ENCODE measurements at places on chromosomes 7 and 10. TPM values are rescaled to one million over a fixed set of nuclear protein-coding genes. Genes with fewer than 3 reads are reported as not detected.

DNA sequence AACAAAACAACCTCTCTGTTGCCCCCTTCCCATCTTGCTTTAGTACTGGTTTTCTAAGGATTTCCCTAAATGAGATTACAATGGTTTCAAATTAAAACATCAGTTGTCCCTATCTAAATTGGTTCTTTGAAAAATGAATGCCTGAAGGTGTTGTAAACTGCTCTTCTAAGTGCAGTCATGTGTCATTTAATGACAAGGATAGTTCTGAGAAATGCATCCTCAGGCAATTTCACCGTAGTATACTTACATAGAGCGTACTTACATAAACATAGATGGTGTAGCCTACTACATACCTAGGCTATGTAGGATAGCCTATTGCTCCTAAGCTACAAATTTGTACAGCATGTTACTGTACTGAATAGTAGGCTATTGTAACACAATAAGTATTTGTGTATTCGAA is 278.1 kb downstream of the MAGI2 start:
- H3K4me1 ChIP-seq: no peaks in the 10 kb centered on the region
- no peaks in the 10 kb centered on the region for H3K27me3 ChIP-seq
- H3K27ac ChIP-seq: no peak overlapping the region
- H3K36me3 ChIP-seq: no peaks in the 10 kb centered on the region
- H3K4me3 ChIP-seq: no peak overlapping the region

DNA sequence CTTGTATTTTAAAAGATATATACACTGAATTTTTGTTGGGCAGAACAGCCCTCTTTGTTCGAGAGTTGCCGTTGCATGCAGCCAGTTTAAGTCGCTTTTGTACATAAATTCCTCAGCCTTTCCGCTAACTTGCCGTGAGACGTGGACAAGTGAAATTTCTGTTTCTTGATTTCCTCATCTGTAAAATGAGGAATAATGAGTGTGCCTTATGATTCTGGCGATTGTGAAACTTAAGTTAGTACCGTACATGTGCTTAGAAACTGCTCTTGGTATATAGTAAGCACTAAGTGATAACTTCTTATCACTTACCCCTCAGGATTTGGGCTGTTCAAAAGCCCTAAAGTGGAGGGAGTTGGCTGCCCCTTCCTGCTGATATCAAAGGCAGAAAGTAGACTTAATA is 1.4 kb downstream of the CCNJ start:
- H3K27me3 ChIP-seq: no peaks in the 10 kb centered on the region
- H3K36me3 ChIP-seq: peaks cover 31% of the 10 kb centered on the region
- peak overlapping the region; percentile 90 for H3K27ac ChIP-seq
- H3K4me1 ChIP-seq: peaks cover 45% of the 10 kb centered on the region
- DNase-seq: no peak
- H3K4me3 ChIP-seq: peak overlapping the region; percentile 96

DNA sequence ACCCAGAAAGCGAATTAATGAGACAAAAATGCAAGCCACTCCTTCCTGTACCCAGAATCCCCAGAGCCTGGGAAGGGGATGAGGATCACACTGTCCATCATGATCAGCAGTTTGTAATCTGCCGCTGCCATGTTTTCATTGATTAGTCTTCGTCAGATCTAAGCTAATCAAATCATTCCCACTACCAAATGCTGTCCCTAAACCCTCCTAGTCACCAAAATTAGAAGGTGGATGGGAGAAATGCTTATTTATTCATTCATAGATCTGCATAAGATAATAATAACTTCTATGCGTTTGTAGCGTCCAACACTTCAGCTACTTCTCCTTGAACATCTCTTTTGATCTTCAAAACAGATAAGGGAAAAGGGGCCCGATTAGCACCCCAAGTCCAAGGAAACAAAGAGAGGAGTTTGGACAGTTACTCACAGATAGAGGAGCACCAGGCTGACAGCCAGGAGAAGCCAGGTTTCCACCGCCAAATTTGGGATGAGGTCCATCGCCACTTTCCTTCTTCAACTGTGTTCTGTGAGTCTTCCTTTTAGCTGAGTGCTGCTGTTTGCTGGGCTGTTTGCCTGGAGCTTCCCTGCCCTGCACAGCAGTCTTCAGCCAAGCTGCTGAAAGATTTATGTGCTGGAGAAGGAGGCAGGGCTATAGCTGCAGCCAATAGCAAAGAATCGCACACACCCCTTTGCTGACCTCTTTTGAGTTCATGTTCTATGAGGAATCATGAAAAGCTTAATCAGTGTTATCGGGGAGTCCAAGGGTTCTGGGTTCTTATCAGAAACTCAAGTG is at the start of gene CYP3A5:
CYP3A5 (minus strand) TSS at position 597 of the 792 bp plus-strand sequence; CDS start at position 497, 100 bp downstream.
- H3K27me3 ChIP-seq: no peaks in the 10 kb centered on the region
- no peak within 1 kb of the TSS for H3K27ac ChIP-seq
- peaks cover 5% of the 10 kb centered on the region for H3K36me3 ChIP-seq

DNA sequence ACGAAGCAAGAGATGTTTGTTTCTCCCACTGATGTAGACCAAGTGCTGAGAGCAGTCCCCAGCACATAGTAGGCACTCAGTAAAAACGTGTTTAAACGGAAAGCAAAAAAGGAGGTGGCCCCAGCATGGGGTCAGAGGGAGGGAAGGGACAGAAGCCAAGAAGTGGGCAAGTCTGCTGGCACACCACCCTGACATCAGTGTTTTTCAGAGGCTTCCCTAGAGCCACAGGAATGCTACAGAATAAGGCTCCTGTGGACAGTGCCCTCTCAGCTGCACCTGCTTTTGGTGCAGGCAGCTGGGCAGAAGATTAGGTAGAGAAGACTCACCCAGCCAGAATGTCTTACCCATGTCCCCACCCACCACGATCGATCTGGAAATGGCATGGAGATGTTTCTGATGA is 8.3 kb upstream of the ANKRD1 start:
- no peak overlapping the region for H3K27ac ChIP-seq
- no peak for DNase-seq
- H3K4me1 ChIP-seq: no peaks in the 10 kb centered on the region
- H3K27me3 ChIP-seq: peaks cover 41% of the 10 kb centered on the region
- H3K36me3 ChIP-seq: no peaks in the 10 kb centered on the region

- no peaks in the 10 kb centered on the region for H3K36me3 ChIP-seq
- H3K27ac ChIP-seq: no peak overlapping the region
- no peaks in the 10 kb centered on the region for H3K27me3 ChIP-seq
Measured at GRCh38 chr7:70577078-70577477, 554.9 kb upstream of the GALNT17 start.

- no peak overlapping the region for H3K27ac ChIP-seq
- no peaks in the 10 kb centered on the region for H3K36me3 ChIP-seq
- H3K4me3 ChIP-seq: no peak overlapping the region
- no peaks in the 10 kb centered on the region for H3K27me3 ChIP-seq
- H3K4me1 ChIP-seq: no peaks in the 10 kb centered on the region
Measured at GRCh38 chr10:106467506-106467905, 697.0 kb downstream of the SORCS1 start.

GRCh38 chr7:98303906-98304305 is 22.4 kb downstream of the BRI3 start:
- no peak overlapping the region for H3K4me3 ChIP-seq
- H3K4me1 ChIP-seq: no peaks in the 10 kb centered on the region
- H3K27me3 ChIP-seq: no peaks in the 10 kb centered on the region
- H3K27ac ChIP-seq: no peak overlapping the region
- no peaks in the 10 kb centered on the region for H3K36me3 ChIP-seq

DNA sequence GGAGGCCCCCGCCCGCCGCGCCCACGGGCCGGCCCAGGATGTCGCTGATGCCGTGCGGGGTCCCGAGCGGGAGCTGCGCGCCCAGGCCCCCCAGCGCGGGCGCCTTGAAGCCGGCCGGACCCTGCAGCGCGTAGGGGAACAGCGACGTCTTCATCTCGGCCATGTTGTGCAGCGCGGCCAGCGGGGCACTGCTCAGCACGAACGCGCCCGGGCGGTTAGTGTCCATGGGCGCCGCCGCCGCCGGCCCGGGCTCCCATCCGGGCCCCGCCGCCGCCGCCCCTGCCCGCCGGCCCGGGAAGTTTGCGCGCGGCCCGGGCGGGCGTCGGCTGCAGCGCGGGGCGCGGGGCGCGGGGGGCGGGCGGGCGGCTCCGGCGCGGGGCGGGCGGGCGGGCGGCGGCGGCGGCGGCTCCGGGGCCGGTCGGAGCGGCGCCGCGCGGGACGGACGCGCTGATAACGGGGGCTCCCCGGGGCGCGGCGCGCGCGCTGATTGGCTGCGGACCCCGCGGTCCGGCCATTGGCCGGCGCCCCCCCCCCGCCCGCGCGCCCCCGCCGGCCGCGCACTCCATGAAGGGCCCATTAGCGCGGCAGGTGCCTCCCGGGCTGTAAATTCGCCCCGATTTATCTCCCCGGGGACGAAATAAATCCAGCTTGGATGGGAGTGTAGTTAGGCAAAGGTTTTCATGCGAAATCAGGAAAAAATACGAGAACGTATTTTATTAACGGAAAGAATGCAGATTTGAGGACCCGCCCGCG is at the start of gene NKX6-2:
NKX6-2 (minus strand) TSS at position 425 of the 753 bp plus-strand sequence; CDS start at position 226, 199 bp downstream.
- no peak for DNase-seq
- peaks cover 10% of the 10 kb centered on the region for H3K36me3 ChIP-seq
- no peak within 1 kb of the TSS for H3K27ac ChIP-seq
- no peak within 1 kb of the TSS for H3K4me3 ChIP-seq
- H3K27me3 ChIP-seq: peaks cover 25% of the 10 kb centered on the region

DNA sequence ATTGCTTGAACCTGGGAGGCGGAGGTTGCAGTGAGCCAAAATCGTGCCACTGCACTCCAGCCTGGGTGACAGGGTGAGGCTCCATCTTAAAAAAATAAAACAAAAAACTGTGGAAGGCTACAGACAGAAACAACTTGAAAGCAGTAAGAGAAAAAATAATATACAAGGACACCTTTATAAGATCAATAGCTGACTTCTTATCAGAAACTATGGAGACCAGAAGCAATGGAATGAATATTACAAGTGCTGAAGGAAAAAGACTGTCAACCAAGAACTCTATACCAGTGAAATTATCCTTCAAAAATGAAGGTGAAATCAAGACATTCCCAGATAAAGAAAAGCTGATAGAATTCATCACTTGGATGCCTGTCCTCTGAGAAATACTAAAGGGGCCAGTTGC is 49.0 kb downstream of the RBAK start:
- H3K36me3 ChIP-seq: peaks cover 4% of the 10 kb centered on the region
- H3K4me3 ChIP-seq: no peak overlapping the region
- H3K4me1 ChIP-seq: no peaks in the 10 kb centered on the region
- H3K27ac ChIP-seq: no peak overlapping the region

DNA sequence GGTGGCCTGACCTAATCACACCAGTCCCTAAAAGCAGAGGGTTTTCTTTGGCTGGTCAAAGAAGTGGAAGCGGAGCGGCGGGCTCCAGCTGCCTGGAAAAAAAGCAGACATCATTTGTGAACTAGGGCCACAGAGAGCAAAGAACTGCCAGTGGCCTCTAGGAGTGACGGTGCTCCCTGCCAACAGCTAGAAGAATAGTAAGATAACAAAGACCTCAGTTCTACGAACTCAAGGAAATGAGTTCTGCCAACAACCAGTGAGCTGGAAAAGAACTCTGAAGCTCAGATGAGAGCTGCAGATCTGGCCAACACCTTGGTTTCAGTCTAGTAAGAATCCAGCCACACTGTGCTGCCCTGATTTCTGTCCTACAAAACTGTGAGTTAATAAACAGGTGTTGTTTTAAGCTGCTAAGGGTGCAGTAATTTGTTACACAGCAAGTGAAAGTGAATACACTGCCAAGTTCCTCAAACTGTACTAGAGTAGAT is 178.0 kb downstream of the SRPK2 start:
- no peak for DNase-seq
- H3K27me3 ChIP-seq: no peaks in the 10 kb centered on the region
- peak overlapping the region; percentile 12 for H3K27ac ChIP-seq
- H3K36me3 ChIP-seq: peaks cover 11% of the 10 kb centered on the region
- peaks cover 44% of the 10 kb centered on the region for H3K4me1 ChIP-seq

DNA sequence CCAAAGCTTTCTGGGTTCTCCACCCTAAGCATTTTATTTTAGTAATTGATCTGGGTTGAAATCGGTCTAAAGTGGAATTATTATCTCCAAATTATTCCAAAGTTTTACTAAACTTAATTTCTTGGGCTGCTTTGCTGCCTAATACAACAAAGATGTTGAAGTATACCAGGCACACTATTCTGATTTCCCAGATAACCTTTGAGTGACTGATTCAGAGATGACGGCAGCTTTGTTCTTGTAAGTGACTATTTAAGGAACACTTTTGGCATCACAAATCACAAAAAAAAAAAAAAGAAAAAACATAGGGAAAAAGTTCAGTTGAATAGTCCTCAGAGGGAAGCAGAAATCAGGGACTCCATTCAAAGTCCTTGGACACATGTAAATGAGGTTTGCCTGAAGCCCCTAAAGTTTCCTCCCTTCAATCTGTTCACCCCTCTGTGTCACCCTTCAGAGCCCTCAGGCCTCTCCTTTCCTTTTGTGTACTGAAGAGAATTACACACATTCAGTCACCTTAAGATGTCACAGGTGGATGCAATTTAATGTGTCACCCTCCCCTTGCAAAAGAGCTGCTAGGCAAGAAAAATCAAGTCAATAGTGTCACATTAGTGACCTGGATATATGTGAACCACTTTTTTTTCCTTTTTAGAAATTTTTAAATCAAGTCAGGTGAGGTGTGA is 81.5 kb downstream of the RTKN2 start:
- peaks cover 53% of the 10 kb centered on the region for H3K4me1 ChIP-seq
- DNase-seq: peak; percentile 66
- peak overlapping the region; percentile 56 for H3K4me3 ChIP-seq
- peaks cover 25% of the 10 kb centered on the region for H3K36me3 ChIP-seq

- H3K36me3 ChIP-seq: no peaks in the 10 kb centered on the region
- no peak overlapping the region for H3K27ac ChIP-seq
- peaks cover 8% of the 10 kb centered on the region for H3K27me3 ChIP-seq
- no peaks in the 10 kb centered on the region for H3K4me1 ChIP-seq
- DNase-seq: no peak
- H3K4me3 ChIP-seq: no peak overlapping the region
Measured at GRCh38 chr10:131157899-131158298, 153.6 kb downstream of the TCERG1L start.

DNA sequence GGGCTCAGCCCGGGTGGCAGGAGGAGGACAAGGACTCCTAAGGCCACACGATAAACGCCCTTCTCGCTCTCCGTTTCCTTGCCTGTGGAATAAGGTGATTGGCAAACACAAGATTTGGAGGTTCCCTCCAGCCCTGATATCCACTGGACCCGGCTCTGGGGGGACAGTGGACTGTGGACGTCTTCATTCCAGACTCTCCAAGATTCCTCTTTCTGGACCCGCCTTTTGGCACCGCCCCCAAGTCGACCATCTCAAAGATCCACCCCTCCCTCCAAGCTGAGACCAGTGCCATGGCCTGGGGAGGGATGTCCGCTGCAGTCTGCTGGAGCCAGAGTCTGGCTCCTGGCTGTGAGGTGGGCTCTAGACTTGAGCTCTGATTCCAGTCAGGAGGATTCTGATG is 23.6 kb downstream of the ZNF783 start:
- peak overlapping the region; percentile 83 for H3K4me3 ChIP-seq
- peak; percentile 68 for DNase-seq

TRPV5 gene
- not detected for total RNA-seq

TMEM130 gene
- total RNA-seq: not detected

HDAC9 gene
- total RNA-seq: 3.0 TPM

WEE2 gene
- total RNA-seq: not detected

HIP1 gene
- total RNA-seq: 4.1 TPM

Data from activated CD4-positive, alpha-beta T cell treated with anti-CD3 and anti-CD28 coated beads, Interleukin-2, amount 10 ng/mL, durations not matched to agents 24 days and 14 days (primary cell).